Breast epithelium (tissue), 4 donors: ENCODE measurements at places on chromosomes 5 and 9. TPM values are rescaled to one million over a fixed set of nuclear protein-coding genes. Genes with fewer than 3 reads are reported as not detected.
A peak's percentile ranks its signal among the peaks of the same experiment; 100 is the strongest.

DNA sequence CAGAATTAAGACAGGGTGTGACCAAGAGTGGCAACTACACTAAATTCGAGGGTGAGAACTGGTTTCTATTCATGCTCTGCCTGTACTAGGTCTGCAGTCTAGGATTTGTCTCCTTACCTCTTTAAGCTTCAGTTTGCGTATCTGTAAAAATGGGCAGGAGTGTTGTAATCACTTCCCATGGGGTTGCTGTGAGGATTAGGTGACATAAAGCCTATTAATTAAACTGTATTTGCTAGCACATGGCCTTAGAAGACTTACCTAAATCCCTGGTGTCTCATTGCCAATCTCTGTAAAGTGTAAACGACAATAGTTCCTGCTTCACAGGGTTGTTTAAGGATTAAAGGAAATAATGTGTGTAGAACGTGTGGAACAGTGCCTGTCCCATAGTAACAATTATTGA lies 193.6 kb downstream of the DRD1 start:
- no peak for DNase-seq

- DNase-seq: no peak
Observed at GRCh38 chr5:111337688-111338087, 113.5 kb downstream of the CAMK4 start.

DNA sequence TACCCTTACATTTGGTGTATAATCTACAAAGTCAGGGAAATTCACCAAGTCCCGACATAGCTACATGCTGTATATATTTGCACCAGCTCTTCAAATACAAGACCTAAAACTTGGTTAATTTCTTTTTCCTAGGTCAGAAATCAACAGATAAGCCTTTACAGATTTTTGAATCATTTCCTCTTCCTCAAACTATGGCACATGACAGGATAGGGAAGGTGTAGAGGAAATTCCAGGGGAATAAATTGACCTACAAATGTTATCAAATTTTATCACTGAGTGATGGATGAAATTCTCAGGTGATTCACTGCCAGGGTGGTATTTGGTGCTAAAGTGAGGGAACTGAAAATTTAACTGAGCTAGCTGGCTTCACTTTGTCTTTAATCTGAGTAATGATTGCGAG lies 360.0 kb downstream of the BNC2 start:
- DNase-seq: no peak

DNA sequence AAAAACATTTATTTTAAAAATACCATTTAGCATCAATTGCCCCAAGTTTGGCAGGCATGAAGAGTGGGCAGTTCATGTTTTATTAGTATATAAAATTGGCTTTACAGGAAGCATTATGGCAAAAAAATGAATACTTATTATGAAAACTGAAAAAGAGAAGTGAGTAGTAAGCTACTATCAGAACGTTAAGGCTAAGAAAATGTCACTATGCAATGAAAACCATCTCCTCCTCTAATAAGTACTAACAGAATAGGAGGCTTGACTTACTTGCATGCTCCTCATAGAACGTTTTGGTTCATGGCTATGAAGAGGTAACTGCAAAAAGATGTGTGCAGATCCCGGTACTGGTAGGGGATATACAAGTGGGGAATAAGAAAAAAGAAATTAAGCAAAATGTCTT lies 23.6 kb downstream of the TICAM2 start:
- DNase-seq: no peak

DNA sequence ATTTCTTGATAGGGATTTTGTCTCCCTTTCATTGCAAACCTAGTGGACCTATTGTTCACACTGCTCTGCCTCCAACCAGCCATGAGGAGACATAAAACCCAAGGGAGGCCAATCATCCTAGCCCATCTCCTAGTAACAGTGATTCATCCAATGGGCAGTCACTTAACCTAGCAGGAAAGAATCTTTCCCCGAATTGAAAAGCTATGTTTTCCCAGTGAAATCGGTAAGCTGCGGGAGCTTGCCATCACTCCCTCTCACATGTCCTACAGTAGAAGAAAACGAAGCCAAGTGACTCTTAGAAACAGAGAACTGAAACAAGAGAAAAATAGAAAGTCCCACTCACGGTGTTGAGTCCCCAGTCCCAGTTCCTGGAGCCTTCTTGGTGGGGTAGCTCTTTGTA lies 123.3 kb downstream of the SUSD1 start:
- DNase-seq: no peak

DNA sequence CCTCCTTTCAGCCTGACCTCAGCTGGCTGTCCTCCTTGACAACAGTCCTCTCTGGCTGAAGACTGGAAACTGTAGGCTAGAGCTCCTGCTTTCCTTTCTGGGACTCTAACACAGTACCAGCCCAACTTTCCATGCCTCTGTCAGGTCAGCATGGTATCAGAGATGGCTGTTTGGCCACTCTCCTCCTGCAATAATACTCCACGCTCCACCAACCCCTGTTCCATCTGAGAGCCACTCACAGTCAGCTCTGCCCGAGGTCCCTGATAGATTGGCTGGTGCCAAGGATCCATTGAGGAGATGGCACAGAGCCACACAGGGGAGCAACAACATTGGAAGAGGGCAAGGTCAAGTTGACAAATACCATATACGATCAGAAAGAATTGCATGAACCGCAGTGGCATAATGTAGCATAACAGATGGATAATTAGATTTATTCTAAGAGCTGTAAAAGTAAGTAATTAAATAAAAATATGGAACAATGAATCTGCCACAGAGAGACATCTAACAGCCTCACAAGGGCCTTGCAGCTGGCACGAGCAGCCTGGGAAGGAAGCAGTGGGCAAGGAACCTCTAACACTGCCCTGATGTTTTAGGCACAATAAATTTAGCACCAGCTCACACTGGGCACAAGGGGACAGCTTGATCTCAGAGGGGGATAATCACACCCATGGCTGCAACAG lies 94.3 kb upstream of the LRRTM2 start:
- no peak for DNase-seq

DNA sequence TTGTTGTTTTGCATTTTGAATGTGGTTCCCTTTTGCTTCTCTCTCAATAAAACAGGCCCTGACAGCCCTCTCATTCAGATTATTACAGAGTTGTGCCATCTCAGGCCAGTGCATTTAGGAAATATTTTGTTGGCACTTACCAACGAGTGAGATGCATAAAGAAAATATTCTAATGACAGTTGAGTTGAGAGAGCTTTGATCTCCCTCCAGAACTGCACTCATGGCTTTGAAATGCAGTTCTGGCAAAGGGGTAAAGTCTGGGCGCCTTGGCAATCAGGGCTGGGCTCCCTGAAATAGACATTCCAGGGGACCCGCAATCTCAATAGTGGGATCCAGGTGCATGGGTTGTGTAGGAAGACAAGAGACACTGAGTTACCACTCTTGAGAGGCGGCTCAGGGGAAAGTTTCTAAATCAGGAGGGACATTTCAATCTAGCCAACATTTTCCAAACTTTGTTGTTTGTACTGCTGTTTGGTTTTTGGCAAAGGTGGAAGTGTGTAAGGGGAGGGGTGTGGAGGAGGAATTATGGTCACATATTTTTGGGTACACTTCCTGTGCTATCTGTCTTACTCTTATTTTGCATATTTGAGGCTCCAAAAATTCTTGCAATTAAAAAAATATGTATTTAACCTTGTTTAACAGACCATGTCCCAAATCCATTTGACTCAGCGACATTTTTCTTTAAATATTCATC lies 48.8 kb downstream of the PAPPA start:
- DNase-seq: peak; percentile 21

DNA sequence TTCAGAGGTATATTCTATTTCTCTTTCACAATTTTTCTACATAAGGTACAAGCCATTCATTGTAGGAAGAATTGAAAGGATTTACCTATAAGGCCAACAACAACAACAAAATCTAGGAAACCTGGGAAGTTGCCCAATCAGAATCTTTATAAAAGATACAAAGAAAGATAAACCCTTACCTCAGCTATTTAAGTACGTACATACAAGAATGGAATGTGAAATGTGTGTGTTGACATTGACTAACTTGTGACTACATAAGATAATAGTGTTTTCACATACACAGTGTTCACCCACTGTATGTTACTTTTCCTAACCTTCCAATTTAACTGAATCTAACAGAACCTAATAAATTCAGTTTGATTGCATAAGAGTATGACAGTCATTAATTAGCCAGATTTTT lies 154.1 kb downstream of the ADAMTS6 start:
- no peak for DNase-seq

DNA sequence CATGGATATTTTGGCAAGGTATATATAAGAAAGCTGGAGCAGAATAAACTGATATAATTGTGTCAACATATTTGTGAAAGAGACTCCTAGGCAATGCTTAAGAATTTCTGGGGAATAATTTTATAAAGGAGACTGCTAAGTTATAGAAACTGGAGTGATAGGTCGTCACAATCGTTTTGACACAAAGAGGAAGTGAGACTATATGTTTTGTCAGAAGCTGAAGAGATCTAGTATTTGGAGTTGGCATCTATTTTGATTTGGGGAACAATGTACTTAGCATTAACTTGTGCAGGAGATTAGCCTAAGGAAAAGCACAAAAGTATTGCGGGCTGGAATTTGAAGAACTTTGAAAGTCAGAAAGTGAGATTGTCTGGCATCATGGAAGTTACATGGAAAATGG lies 582.5 kb downstream of the TAF11L14 start:
- no peak for DNase-seq

- DNase-seq: no peak
Observed at GRCh38 chr5:170430866-170431437, 41.8 kb upstream of the KCNMB1 start.

- no peak for DNase-seq
Observed at GRCh38 chr5:156188016-156188415, 138.9 kb upstream of the SGCD start.

- no peak for DNase-seq
Observed at GRCh38 chr9:133144142-133144903, 19.4 kb downstream of the GBGT1 start.

DNA sequence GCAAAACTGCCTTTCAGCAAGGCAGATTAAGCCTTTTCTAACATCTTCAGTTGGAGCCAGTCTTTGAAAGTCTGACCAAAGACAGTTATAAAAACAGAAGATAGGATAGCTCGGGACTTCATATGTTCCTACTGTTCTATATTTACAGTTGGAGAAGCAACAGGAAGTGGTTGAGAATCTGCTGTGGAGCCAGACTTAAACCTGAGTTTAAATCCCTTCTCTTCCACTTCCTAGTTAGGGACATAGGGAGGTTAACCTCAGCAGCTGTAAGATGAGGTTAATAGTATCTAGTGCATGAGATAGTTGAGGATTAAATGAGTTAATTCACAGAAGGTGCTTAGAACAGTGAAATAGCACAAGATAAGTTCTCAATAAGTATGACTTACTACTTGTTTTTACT lies 84.5 kb upstream of the FREM1 start:
- no peak for DNase-seq

GRCh38 chr5:172438319-172438668 lies 16.0 kb downstream of the SH3PXD2B start:
- DNase-seq: no peak

DNA sequence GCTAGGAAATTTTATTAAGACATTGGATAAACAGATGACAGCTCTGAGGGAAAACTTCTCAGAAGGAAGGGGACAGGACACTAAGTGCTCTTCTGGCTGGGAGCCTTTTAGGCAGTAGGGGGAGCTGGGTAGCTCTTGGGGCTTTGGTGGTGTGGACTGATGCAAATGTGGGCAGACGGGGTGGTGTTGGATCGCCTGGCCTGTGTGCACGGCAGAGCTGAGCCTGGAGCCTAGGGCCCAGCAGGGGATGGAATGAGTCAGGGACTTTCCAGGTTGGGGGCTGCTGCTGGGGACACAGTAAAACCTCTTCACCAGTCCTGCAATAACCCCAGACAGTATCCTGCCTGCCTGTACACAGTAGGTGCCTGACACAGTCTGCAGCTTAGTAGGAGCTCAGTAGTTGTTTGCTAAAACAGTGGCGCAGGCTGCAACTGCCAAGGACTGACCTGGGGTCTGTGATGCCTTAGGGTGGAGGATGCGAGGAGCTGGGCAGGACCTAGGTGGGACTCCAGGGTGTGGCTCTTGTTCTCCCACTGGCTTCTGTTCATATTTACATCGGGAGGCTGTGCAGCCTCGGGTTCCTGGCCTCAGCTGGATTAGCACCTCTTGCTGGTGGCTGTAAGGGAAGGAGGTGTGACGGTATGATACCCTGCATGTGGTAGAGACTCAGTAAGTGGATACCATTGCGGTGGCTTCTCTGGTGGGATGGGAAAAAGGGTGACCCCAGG lies 83.8 kb downstream of the DAB2IP start:
- DNase-seq: no peak

DNA sequence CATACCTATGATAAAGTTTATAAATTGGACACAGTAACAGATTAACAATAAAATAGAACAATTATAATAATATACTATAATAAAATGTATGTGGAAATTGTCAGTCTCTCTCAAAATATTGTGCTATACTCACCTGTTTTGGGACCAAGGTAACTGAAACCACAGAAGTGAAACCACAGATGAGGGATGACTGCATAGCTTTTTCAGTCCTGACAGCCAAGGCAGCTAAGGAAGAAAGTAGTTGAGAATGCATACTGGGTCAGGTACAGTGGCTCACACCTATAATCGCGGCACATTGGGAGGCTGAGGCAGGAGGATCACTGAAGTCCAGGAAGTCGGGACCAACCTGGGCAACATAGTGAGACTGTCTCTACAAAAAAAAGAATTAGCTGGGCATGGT lies 8.9 kb downstream of the SRP19 start:
- no peak for DNase-seq

DNA sequence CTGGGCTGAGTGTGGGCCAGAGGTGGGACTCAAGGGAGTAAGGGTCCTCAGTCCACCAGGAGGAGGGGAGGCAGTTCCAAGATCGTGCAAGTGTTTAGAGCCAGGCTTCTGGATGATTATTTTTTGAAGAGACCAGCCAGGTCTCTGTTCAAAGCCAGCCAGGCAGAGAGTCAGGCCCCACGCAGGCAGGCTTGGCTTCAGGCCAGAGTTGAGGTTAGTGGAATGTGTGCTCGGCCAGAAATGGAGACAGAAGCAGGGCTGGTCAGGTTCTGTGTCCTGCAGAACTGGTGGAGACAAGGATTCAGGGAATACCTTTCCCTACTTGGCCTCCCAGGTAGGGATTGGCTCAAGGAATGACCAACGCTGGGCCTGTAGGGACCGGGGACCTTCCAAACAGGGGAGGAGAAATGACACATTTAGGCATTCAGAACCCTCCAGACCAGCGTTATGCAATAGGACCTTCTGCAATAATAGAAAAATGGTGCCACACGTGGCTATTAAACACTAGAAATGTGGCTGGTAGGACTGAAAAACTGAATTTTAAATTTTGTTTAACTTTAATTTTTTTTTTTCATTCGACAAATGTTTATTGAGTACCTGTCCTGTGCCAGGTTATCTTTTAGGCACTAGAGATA lies 106.2 kb downstream of the CMYA5 start:
- peak; percentile 58 for DNase-seq

GRCh38 chr5:43044181-43044914 lies 4.2 kb upstream of the ANXA2R start:
- no peak for DNase-seq

CAAP1 gene
- total RNA-seq: 19.7 TPM

OTP gene
- total RNA-seq: not detected

PAPPA gene
- 2.6 TPM for total RNA-seq

DNAI1 gene
- total RNA-seq: not detected

LAMC3 gene
- total RNA-seq: 2.1 TPM

SPARC gene
- 295 TPM for total RNA-seq

CAMK2A gene
- total RNA-seq: not detected

PCDHA9 gene
- 0.16 TPM for total RNA-seq

CARD6 gene
- total RNA-seq: 25.8 TPM

DDX46 gene
- total RNA-seq: 62.6 TPM
